H1 (cell line): ENCODE measurements at places on chromosomes 7 and 10. TPM values are rescaled to one million over a fixed set of nuclear protein-coding genes. Genes with fewer than 3 reads are reported as not detected.

DNA sequence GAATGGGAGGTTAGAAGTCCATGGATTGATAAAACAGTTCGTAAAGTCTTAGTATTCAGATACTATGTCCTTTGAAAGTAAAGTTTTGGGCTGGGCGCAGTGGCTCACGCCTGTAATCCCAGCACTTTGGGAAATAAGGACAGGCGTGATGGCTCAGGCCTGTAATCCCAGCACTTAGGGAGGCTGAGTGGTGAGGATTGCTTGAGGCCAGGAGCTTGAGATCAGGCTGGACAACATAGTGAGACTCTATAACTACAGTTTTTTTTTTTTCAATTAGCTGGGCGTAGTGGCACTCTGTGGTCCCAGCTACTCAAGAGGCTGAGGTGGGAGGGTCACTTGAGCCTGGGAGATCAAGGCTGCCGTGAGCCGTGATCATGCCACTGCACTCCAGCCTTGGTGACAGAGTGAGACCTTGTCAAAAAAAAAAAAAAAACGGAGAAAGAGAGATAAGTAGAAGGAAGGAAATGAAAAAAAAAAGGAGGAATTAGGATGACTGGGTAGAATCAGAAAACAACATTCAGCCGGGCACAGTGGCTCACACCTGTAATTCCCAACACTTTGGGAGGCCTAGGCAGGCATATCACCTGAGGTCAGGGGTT is 25.7 kb upstream of the AGFG2 start:
- H3K36me3 ChIP-seq = no peaks in the 10 kb centered on the region
- no peak overlapping the region for H3K27ac ChIP-seq
- H3K27me3 ChIP-seq = no peaks in the 10 kb centered on the region
- no peaks in the 10 kb centered on the region for H3K4me1 ChIP-seq
- no peak for DNase-seq

- H3K4me3 ChIP-seq = no peak overlapping the region
- H3K36me3 ChIP-seq = no peaks in the 10 kb centered on the region; the same call in 1 of the 2 replicates
- no peak overlapping the region for H3K27ac ChIP-seq
- no peaks in the 10 kb centered on the region for H3K4me1 ChIP-seq
- no peaks in the 10 kb centered on the region; the same call in 1 of the 2 replicates for H3K27me3 ChIP-seq
Measured at GRCh38 chr10:75525067-75525466, 93.6 kb downstream of the LRMDA start.

The C7orf33 gene
- not detected in 2 replicates for total RNA-seq

- peak overlapping the region; percentile 65; the same call in 1 of the 2 replicates for H3K4me3 ChIP-seq
- H3K27me3 ChIP-seq = peaks cover 36% of the 10 kb centered on the region
- no peak overlapping the region for H3K27ac ChIP-seq
- H3K4me1 ChIP-seq = peaks cover 2% of the 10 kb centered on the region
Measured at GRCh38 chr10:119541046-119541445, 1.5 kb downstream of the RGS10 start.

The HOXA10 gene
- not detected in 2 replicates for total RNA-seq

DNA sequence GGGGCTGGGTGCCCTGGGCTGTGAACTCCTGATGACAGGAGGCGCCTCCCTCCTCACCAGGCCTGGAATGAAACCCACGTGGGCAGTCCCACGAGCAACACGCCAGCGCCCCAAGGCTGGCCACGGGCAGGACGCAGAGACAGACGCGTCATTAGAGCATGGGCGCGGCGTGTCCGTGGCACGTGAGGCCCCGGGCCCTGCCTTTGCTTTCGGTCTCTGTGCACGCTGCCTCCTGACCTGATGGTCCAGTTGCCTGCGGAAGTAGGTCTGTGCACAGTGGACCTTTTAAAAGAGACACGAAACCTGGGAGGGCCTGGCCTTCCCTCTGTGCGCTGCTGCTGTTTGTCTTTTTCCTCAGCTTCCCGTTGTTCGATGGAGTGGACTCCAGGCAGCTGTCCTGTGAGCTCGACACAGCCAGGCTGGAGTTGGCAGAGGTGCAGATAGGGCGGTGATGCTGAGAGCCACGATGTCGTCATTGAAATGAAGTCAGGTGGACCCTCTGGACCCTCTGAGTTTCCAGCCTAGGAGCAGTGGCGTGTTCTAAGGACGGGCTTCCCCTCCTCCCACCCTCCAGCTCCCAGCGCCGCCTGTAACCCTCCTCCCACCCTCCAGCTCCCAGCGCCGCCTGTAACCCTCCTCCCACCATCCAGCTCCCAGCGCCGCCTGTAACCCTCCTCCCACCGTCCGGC is 40.1 kb upstream of the CFAP46 start:
- no peak for DNase-seq
- no peak overlapping the region for H3K4me3 ChIP-seq
- no peak overlapping the region for H3K27ac ChIP-seq
- H3K4me1 ChIP-seq = no peaks in the 10 kb centered on the region
- H3K36me3 ChIP-seq = no peaks in the 10 kb centered on the region
- no peaks in the 10 kb centered on the region for H3K27me3 ChIP-seq
